ENCODE measurements at places on chromosomes 7 and 10. TPM values are rescaled to one million over a fixed set of nuclear protein-coding genes. Genes with fewer than 3 reads are reported as not detected.
A peak's percentile ranks its signal among the peaks of the same experiment; 100 is the strongest.

- DNase-seq = no peak
Observed at GRCh38 chr10:3159152-3159551, 13.4 kb downstream of the PITRM1 start.

- no peak for DNase-seq
Observed at GRCh38 chr7:115559877-115560276, 470.7 kb downstream of the TFEC start.

GRCh38 chr10:29120216-29120615 lies 168.7 kb upstream of the LYZL1 start:
- DNase-seq = no peak

GRCh38 chr10:116538456-116538855 lies 7.3 kb upstream of the PNLIP start:
- DNase-seq = no peak

- peak; percentile 93 for DNase-seq
Observed at GRCh38 chr10:44963772-44964633, 4.4 kb downstream of the RASSF4 start.

- DNase-seq = no peak
Observed at GRCh38 chr10:97882142-97883091, 32.8 kb downstream of the GOLGA7B start.

GRCh38 chr7:108360058-108360800 lies 96.0 kb downstream of the NRCAM start:
- no peak for DNase-seq

- peak; percentile 60 for DNase-seq
Observed at GRCh38 chr10:113854761-113855588, 514 bp downstream of the NHLRC2 start.

GRCh38 chr10:62844280-62845011 lies 28.3 kb upstream of the EGR2 start:
- no peak for DNase-seq

- DNase-seq = no peak
Observed at GRCh38 chr7:139741789-139742344, 35.9 kb downstream of the HIPK2 start.

SRRM3 gene
- 6.7 TPM for total RNA-seq

RPEL1 gene
- total RNA-seq = 0.16 TPM

SGPL1 gene
- 42.6 TPM for total RNA-seq

EN2 gene
- not detected for total RNA-seq

PHYH gene
- total RNA-seq = 9.8 TPM

TUBB8 gene
- not detected for total RNA-seq

PILRA gene
- 1.1 TPM for total RNA-seq

All from occipital lobe (tissue), 3 donors.